Left kidney (tissue), 8 donors: ENCODE measurements at places on chromosomes 6 and 20. TPM values are rescaled to one million over a fixed set of nuclear protein-coding genes. Genes with fewer than 3 reads are reported as not detected.

The FLRT3 gene
- 162 TPM for polyA plus RNA-seq

The PBOV1 gene
- 0.13 TPM for polyA plus RNA-seq

The SLC17A9 gene
- 1.7 TPM for polyA plus RNA-seq

The ZBTB46 gene
- 16.7 TPM for polyA plus RNA-seq
